ENCODE measurements at places on chromosomes 5 and 9.

DNA sequence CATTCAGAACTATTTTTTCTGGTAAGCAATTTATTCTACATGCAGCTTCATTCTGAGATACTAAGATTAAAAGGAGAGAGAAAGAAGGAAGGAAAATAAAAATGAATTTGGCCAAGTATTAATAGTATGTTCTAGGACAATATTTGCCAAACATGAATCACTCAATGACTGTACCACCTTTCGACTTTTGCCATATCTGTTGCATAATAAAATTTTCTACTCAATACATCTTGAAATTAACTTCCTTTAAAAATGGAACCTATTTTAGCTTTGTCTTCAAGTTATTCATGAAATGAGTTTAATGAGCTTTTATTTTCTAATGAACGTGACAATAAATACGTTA is 111.8 kb downstream of the MARCHF3 start:
- no peak for DNase-seq

DNA sequence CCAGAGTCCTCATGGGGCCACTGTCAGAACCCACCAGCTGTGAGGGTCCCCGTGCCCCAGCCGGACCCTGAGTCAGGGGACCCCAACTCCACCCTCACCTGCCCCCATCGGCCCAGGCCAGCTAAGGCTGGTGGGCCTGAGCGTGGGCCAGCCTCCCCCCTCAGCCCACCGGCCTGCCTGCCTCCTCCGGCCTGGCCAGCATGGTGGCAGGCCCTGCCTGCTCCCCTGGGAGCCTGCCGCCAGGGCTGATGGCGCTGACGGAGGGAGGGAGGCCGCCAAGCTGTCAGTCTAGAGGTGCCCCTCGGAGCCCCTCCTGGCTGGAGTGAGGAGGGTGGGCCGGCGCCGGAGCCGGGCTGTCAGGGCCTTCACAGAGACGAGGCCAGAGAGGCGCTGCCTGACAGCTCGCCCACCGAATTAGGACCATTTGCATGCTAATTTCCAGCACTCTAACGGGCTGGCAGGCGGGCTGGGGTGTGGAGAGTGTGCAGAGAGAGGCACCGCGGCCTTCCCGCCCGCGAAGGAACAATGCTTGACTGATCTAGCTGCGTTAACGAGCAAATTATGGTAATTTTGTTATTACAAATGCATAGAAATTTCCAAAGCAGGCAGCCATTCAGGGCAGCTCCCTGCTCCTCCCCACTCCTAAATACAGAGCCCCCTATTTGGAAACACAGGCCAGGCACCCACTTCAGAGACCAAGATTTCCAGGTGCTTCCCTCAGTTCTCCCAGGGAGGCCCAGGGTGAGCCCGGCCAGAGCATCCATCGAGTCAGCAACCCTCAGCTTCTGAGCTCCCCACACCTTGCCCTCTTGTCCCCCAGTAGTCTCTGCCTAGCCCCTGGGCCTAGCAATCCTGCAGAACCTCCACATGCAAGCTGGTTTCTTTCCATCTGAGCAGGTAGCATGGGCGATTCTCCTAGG is 169.3 kb downstream of the PAX5 start:
- no peak for DNase-seq

GRCh38 chr9:112765281-112765680 is 14.7 kb downstream of the SNX30 start:
- no peak for DNase-seq

DNA sequence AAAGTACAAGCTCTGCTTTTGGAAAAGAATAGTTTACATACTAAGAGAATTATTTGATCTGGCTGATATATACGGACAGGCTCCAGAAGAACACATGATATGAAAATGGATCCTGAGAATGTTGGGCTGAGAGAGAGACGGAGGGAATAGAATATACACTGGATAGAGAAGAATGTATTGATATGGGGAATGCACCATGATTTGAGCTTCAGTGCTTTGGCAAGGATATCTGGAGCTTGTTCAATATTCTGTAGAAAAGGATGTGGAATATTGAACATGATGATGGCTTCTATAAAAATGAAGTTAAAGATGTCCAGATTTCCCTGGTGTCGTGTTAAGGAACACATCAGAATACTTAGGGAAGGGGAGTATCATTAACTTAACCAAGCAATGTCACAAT is 280.5 kb upstream of the VLDLR start:
- DNase-seq = no peak

- no peak for DNase-seq
Measured at GRCh38 chr5:159713254-159713653, 203.0 kb upstream of the ADRA1B start.

DNA sequence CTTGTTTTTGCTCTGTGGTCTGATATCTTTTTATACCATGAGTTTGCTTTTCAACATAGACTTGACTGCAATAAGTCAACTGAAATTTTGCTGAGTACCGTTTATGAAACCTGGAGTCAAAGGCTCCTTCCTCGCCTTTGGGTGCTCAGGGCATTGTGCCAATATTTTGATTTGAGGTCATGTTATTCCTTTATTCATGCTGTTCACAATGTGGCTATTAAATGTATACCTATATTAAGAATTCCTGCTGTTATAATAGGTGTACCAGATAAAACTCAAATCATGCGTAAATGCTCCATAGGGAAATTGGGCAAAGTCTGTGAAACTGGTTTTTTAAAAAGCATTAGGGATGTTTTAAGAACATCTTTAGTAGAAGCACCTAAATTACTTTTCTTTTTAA is 334.0 kb upstream of the NUDT12 start:
- DNase-seq = no peak

GRCh38 chr5:159459951-159460538 is 129.8 kb upstream of the IL12B start:
- no peak for DNase-seq
